Ovary (tissue), 10 donors: ENCODE measurements at places on chromosomes 5 and 9. TPM values are rescaled to one million over a fixed set of nuclear protein-coding genes. Genes with fewer than 3 reads are reported as not detected.

DNA sequence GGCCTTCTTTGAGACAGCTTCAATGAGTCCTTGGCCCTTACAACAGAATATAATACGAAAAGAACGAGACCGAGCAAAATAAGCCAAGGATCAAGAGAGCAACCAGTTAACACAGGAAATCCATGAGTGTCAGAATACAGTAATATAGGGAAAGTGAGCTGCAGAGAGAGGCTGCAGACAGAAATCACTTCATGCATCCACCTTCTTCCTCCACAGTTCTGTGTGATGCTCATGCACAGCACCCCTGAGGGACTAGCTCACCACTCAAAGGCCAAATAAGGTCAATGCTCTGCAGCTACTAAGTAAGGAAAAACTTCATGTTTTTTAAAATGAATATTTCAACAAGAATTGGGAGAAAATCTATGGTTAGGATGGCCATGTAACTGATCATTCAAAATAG lies 257.1 kb downstream of the MCTP1 start:
- H3K27ac ChIP-seq = no peak overlapping the region
- no peaks in the 10 kb centered on the region for H3K27me3 ChIP-seq
- H3K36me3 ChIP-seq = no peaks in the 10 kb centered on the region
- no peaks in the 10 kb centered on the region for H3K4me1 ChIP-seq
- H3K4me3 ChIP-seq = no peak overlapping the region

GRCh38 chr5:43288269-43288831 lies 24.9 kb downstream of the HMGCS1 start:
- H3K27ac ChIP-seq = no peak overlapping the region
- H3K27me3 ChIP-seq = no peaks in the 10 kb centered on the region
- H3K4me3 ChIP-seq = no peak overlapping the region
- no peaks in the 10 kb centered on the region for H3K4me1 ChIP-seq

Gene SLC6A7
- polyA plus RNA-seq = not detected

- H3K36me3 ChIP-seq = no peaks in the 10 kb centered on the region
- H3K27ac ChIP-seq = no peak overlapping the region
- no peak for DNase-seq
Observed at GRCh38 chr9:105834404-105834803, 140.1 kb downstream of the TMEM38B start.

- H3K4me1 ChIP-seq = no peaks in the 10 kb centered on the region
- H3K27me3 ChIP-seq = no peaks in the 10 kb centered on the region
- no peak overlapping the region for H3K4me3 ChIP-seq
- H3K36me3 ChIP-seq = no peaks in the 10 kb centered on the region
Observed at GRCh38 chr9:134991808-134992754, 74.4 kb upstream of the FCN1 start.

Gene HRCT1
- polyA plus RNA-seq = 0.90 TPM

GRCh38 chr5:41722359-41722950 lies 147.8 kb downstream of the OXCT1 start:
- peaks cover 2% of the 10 kb centered on the region for H3K4me1 ChIP-seq
- no peaks in the 10 kb centered on the region for H3K36me3 ChIP-seq
- no peaks in the 10 kb centered on the region for H3K27me3 ChIP-seq
- no peak overlapping the region for H3K4me3 ChIP-seq
- no peak overlapping the region for H3K27ac ChIP-seq
- no peak for DNase-seq

- no peak overlapping the region for H3K4me3 ChIP-seq
- H3K4me1 ChIP-seq = peaks cover 9% of the 10 kb centered on the region
- no peaks in the 10 kb centered on the region for H3K36me3 ChIP-seq
- H3K27me3 ChIP-seq = no peaks in the 10 kb centered on the region
- no peak overlapping the region for H3K27ac ChIP-seq
Observed at GRCh38 chr9:136013116-136013515, 51.9 kb upstream of the UBAC1 start.

DNA sequence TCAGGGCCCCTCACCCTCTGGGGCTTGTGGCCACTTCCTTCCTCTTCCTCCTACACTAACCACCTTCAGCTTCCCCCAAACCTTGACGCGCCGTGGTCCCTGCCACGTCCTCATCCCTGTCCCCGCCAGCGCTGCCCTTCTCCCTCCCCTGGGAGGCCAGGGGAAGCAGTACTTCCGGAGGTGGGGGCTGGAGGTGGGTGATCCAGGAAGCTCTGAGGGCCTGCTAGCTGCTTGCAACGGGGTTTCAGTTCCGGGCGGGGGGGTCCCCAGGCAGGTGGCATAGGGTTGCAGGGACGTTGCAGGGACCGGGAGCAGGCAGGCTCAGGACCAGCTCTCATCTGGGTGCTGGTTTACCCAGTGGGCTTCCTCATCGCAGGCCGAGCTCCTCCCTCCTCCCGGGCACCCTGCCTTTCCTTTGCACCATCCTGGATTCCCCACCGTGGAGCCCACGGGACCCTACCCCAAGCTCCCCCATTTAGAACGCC lies 70.0 kb downstream of the RXRA start:
- no peak overlapping the region for H3K4me3 ChIP-seq
- no peaks in the 10 kb centered on the region for H3K27me3 ChIP-seq
- H3K27ac ChIP-seq = no peak overlapping the region
- peaks cover 13% of the 10 kb centered on the region for H3K4me1 ChIP-seq

Gene ST6GALNAC4
- polyA plus RNA-seq = 2.2 TPM

- H3K27ac ChIP-seq = no peak overlapping the region
- no peaks in the 10 kb centered on the region for H3K27me3 ChIP-seq
- no peaks in the 10 kb centered on the region for H3K4me1 ChIP-seq
- no peaks in the 10 kb centered on the region for H3K36me3 ChIP-seq
Observed at GRCh38 chr5:171562822-171563221, 143.4 kb downstream of the FGF18 start.

DNA sequence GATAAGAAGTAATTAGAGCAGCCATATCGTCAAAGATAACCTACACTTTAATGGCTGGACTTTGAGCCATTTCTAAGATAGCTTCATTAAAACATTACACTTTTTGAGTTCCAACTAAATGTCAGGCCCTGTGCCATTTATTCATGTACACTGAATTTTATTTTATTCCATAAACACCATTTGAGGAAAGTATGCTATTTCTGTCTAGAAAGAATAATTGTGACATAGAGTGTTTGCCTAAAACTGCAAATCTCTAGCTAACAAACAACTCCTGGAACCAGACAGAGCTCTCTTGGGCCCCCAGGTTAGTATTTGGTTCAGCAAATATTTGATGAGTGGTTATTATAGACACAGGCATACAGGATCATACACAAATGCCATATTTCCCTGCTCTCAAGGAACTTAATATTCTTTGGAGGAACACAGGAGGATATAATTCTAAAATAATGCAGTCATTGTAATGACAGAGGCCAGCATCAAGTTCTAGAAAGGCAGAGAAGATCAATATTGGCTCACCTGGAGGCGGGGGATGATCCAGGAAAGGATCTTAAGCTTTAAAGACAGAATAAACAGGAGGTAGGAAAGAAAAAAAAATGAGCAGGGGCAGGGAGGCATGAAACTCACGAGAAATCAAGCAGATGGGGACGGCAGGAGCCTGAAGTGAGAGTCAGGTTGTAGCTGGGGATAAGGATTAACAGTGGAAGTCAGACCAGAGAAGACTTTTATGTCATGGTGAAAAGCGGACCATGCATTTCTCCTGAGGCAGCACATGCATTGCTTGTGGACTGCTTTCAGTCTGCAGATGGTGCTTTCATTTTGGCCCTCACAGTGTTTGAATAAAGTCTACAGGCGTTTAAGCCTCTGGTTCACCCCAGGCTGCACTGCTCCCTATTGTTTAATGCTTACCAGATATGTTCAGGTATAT lies 127.7 kb downstream of the GCNT1 start:
- no peak for DNase-seq
- no peak overlapping the region for H3K27ac ChIP-seq
- no peak overlapping the region for H3K4me3 ChIP-seq

Gene TSSK1B
- polyA plus RNA-seq = not detected

DNA sequence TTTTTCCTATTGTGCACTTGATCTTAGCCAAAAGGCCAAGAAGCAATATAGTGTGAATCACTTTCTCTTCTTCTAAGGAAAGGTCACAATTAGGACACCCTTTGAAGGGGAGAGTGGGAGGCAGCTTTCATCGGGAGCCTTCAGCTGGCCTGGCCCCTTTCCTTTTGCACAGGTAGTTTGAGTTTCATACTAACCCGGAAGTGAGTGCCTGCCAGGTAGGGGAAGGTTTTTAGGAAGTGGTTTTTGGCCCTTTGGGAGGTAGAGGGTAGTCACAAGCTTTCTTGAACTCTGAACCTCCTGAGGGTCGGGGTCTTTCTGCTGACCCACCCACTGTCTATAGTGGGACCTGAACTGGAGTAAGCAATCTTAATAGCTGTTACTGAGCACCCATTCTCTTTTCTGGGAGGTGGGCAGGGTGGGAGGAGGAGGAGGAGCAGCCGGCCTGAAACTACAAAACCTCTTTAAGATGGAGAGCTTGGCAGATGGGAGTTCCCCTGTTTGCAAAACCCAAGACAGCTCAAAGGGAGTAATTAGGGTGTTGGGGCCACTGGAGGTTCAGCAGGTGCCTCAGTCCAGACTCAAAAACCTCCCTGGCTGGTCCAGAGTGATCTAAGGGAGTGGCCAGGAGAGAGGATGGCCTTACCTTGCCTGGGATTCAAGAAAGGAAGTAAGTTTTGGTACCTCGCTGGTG lies 6.0 kb downstream of the LARP1 start:
- no peak overlapping the region for H3K27ac ChIP-seq
- no peaks in the 10 kb centered on the region for H3K36me3 ChIP-seq
- H3K4me1 ChIP-seq = peaks cover 23% of the 10 kb centered on the region

Gene LSM11
- polyA plus RNA-seq = 5.5 TPM

DNA sequence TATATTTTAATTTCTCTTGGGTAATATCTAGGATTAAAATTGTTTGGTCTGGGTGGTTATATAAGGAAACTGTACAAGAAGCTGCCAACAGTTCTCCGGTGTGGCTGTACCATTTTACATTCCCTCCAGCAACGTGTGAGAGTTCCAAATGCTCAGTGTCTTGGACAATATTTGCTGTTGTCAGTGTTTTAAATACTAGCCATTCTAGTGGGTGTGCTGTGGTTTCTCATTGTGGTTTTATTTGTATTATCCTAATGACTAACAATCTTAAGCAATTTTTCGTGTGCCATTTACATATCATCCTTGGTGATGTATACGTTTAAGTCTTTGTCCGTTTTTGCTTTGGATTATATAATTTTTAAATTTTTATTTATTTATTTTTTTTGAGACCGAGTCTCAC lies 34.0 kb downstream of the TNFSF15 start:
- no peak overlapping the region for H3K27ac ChIP-seq
- no peaks in the 10 kb centered on the region for H3K4me1 ChIP-seq
- DNase-seq = no peak

- no peaks in the 10 kb centered on the region for H3K36me3 ChIP-seq
- peaks cover 14% of the 10 kb centered on the region for H3K4me1 ChIP-seq
- DNase-seq = no peak
- no peak overlapping the region for H3K27ac ChIP-seq
- H3K27me3 ChIP-seq = no peaks in the 10 kb centered on the region
Observed at GRCh38 chr5:14225173-14225834, 82.2 kb downstream of the TRIO start.

GRCh38 chr5:53642061-53642460 lies 81.6 kb downstream of the NDUFS4 start:
- no peaks in the 10 kb centered on the region for H3K27me3 ChIP-seq
- H3K27ac ChIP-seq = no peak overlapping the region
- no peak overlapping the region for H3K4me3 ChIP-seq
- peaks cover 4% of the 10 kb centered on the region for H3K4me1 ChIP-seq

Gene RNF224
- polyA plus RNA-seq = not detected

DNA sequence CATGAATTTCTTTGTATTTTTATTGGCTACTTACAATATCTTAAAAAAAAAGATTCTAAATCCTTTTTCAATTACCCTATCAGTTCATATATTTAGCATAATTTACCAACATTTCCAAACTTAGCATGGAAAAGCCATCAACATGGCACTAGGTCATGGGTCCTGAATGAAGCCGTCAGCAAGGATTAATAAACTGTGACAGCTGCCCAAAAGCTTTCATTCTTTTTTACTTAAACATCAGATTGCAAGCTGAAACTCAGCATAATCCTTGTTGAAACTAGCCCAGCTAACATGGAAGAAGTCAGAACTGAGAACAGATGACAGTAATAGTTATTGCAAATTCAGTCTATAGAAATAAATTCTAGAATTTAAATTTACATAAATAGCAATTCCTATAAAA lies 209.8 kb downstream of the ADAMTS6 start:
- no peaks in the 10 kb centered on the region for H3K36me3 ChIP-seq
- no peaks in the 10 kb centered on the region for H3K4me1 ChIP-seq
- DNase-seq = no peak
- H3K4me3 ChIP-seq = no peak overlapping the region
- H3K27me3 ChIP-seq = no peaks in the 10 kb centered on the region

DNA sequence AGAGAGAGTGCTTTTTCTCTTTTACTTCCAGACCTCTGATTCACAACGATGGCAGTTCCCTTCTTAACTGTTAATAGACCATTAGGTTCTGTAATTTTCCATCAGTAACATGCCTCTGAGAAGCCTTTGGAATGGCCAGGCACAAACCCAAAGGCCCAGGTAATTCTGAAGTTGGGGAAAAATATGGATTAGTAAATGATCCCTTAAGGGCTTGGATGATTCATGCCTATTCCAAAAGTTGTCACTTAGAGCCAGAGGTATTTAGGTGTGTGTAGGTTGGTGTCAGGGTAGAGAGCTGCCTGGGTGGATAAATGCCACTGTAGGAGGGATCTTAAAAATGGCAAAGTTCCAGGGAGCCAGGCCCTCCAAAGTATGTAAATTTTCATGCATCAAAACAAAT lies 228.8 kb downstream of the PLK2 start:
- no peak overlapping the region for H3K4me3 ChIP-seq
- no peak overlapping the region for H3K27ac ChIP-seq
- no peaks in the 10 kb centered on the region for H3K4me1 ChIP-seq
- no peaks in the 10 kb centered on the region for H3K27me3 ChIP-seq
- no peaks in the 10 kb centered on the region for H3K36me3 ChIP-seq
- no peak for DNase-seq

GRCh38 chr9:99140685-99141314 lies 35.9 kb downstream of the TGFBR1 start:
- H3K27ac ChIP-seq = no peak overlapping the region
- H3K36me3 ChIP-seq = no peaks in the 10 kb centered on the region
- no peaks in the 10 kb centered on the region for H3K27me3 ChIP-seq
- H3K4me3 ChIP-seq = no peak overlapping the region
- H3K4me1 ChIP-seq = no peaks in the 10 kb centered on the region
- DNase-seq = no peak

Gene PTTG1
- 4.0 TPM for polyA plus RNA-seq

DNA sequence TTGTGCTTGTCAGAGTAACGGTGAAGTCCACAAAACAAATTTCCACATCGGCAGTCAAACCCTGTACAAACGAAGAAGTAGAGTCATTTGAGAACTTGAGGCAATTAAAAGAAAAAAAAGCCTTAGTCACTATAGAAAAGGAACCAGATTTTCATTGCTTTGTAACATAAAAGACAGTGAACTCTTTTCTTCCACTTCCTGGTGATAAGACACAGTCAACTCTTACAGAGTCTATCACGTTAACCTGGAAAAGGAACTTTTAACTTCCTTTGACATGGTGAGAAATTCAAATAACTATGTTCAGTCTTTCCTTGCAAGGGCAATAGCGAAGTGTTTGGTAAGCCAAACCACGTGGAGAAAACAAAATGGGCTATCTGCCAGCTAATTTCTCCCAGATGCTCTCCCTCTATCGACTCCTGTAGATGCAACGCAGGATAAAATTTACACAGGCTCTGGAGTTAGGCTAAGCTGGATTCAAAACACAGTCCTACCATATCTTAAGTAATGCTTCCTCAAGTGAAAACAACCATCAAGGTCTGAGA lies 8.9 kb downstream of the ZFAND5 start:
- no peak for DNase-seq
- no peaks in the 10 kb centered on the region for H3K27me3 ChIP-seq
- no peak overlapping the region for H3K27ac ChIP-seq
- H3K36me3 ChIP-seq = no peaks in the 10 kb centered on the region
- H3K4me1 ChIP-seq = no peaks in the 10 kb centered on the region

Gene DBH
- polyA plus RNA-seq = not detected
